Suppressor macrophage treated with lipopolysaccharide for 4 hours (primary cell): ENCODE measurements at places on chromosomes 11 and 22.
A peak's percentile ranks its signal among the peaks of the same experiment; 100 is the strongest.

GRCh38 chr11:30015725-30016412 lies 961 bp downstream of the KCNA4 start:
- no peak for DNase-seq

- DNase-seq: no peak
These were observed 19.6 kb upstream of the POU2AF2 start for GRCh38 chr11:111225881-111226280.

- DNase-seq: peak; percentile 7
These were observed 34.8 kb upstream of the TMEM135 start for GRCh38 chr11:87002918-87003317.

DNA sequence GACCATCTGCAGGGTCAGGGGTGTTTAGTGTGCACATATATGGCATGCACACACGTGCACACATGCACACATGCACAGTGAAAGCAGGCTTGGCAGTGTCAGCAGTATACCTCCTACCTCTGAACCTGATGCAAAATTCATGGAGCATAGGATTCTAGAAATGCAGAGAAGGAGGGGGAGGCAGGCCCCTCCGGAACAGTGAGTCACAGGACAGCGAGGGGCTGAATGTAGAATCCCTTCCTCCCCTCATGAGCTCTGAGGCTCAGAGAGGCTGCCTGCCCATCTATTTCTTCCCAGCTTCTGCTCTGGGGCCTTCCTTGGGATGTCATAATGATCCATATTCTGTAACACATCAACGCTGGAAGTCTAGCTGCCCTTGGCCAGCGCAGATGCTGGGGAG lies 66.7 kb upstream of the NECTIN1 start:
- no peak for DNase-seq

DNA sequence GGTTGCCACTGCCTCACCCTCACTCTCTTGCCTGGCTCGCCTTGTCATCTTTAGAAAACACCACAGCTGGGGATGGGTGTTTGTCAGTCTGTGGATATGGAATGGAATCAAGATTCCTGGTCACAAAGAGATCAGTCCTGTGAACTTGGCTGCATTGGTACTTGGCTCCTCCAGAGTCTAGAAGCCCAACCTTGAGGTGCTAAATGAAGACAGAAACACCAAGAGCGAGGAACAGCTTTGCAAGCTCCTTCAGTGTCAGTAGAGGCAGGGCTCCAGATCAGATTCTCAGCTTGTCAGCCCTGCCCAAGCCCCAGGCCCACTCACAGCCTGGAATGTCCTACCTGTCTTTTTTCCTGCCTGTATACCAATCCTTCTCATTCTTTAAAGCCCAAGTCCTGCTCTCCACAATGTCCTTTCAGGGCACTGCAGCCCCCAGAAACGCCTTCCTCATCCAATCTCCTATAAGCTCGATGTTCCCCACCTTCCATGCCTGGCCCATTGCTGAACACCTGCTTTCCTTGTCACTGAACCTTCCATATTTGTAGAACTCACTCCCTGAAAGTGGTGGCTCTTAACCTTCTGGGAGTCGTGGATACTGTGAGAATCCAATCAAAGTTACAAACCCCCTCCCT lies 188.9 kb downstream of the BCR start:
- DNase-seq: no peak

DNA sequence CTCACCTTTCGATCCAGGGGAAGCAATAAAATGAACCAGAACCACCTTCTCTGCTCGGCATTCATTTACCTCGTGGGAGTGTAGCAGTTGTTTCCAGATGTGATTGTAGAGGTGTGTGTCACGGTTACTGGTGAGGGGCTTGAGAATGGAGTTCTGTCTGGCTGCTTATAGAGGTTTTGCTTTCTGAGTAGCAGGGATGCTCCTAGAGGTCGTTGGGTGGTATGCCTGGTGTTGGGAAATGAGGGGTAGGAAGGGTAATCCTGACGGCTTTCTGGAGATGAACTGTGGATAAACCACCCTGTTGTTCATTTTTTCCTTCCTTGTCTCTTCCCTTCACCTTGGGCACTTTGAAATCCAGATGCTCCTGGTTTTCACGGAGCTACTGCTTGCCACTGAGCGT lies 8.1 kb downstream of the TEAD1 start:
- DNase-seq: no peak

GRCh38 chr11:104333977-104334376 lies 170.0 kb upstream of the PDGFD start:
- DNase-seq: peak; percentile 12

GRCh38 chr11:44976576-44976975 lies 25.9 kb upstream of the TP53I11 start:
- no peak for DNase-seq

DNA sequence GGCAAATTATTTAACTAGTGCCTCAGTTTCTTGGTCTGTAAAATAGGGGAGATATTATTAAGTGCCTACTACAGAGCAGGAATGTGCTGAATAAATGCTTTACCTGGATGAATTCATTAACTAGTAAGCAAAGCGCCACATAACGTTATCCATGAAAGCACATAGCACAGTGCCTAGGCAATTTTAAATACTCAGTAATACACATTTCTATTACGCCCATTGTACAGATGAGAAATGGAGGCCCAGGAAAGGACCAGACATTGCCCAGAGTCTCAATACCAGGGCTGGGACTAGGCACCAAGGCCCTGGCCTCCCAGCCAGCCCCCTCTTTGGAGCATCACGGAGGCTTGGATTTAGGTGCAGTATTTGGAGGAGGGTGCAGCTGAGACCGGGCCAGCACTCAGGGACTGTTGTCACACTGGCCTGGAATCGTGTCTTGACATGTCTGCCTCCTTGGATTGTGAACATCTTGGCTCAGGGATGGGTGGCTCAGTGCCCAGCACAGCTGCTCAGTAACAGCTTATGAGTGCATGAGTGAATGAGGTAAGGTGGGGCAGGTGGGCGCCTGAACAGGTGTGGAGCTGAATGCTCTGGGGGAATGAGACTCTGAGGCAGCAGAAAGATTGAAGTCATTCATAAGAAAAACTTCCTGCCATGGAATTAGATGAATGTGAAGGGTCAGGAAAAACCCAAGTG lies 42.1 kb upstream of the TPBGL start:
- no peak for DNase-seq

GRCh38 chr11:120467627-120468026 lies 43.9 kb upstream of the GRIK4 start:
- DNase-seq: no peak

- DNase-seq: peak; percentile 11
These were observed 160.9 kb downstream of the ADAMTS15 start for GRCh38 chr11:130609121-130610035.

DNA sequence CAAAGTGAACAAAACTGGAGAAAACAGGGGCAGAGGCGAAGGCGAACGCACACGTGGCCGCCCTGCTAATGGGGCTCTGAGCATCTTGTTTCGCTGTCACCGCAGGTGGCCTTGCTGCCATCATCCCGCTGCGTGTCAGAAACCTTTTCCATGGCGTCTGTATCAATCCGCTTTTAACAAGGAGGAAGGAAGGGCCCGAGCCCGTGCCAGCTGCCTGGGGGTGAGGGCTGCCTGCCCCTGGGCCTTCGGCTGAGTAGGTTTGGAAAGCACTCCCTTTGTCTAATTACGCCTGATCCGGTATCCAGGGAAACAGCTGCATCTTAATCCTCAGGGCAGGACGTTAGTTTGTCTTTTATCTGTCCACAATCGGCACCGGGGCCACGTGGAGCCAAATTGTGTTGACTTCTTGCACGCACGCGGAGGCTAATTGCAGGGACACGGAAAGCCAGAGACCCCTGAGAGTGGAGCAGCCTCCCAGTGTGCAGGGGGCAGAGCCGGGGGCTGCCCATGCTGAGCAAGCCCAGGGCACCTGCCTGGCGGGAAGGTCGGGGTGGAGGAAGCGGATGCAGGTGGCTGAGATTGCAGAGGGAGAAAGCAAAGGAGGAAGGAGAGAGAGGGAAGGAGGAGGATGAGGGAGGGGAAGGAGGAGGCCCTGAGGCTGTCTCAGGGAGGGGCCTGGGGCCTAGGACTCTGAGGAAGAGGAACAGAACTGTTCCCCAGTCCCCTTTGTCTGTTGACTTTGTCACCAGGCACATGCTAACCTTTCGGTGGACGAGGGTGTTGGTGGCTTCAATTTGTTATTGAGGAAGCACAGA lies 19.2 kb upstream of the TH start:
- DNase-seq: peak; percentile 79

DNA sequence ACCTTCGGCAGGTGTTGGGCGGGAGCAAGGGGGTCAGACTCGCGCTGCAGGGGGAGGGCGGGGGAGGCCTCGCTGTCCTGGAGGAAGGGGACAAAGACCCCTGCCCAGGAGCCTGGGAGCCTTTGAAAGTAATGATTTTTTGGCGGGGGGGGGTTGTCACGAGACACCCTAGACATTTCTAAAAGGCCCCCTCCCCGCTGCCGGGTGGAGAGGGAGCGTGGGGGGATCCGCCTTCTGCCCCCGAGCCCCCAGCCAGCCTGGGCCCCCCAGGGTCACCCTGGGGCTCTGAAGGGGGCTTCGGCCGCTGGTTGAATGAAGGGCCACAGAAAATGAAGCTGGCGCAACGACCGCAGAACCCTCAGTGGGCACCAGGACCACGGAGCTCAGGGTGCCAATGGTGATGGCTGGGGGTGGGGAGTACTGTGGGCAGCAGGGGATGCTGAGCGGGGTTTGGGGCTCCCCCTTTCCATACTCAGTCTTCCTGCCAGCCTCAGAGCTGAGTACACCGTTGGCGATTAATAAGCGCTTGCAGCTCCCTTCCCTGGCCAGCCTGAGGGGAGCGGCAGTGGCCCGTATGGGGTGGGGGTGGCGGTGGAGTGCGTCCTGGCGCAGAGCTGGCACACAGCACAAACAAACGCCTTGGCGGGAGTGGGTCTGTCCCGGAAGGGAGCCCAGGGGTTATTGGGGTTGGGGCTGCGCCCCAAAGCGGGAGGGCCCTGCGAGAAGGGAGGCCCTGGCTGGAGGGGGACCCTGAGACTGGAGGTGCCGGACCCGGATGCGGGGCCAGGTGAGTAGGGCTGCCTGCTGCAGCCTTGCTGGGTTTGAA lies 1.2 kb upstream of the DUSP8 start:
- DNase-seq: no peak

DNA sequence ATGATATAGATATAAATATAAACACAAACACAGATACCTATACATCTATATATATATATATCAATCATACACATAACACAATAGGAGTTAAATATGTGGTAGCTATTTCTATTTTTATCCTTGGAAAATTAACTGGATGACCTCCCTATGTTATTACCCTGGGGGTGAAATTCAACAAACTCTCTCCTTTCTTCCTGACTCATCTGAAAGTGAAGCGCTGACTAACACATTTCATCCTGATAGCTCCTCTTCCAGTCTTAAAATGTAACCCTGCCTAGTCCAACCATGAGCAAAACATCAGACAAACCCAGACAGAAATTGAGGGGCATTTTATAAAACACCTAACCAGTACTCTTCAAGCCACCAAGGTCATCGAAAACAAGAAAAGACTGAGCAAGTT lies 220.6 kb upstream of the ISX start:
- no peak for DNase-seq

- DNase-seq: no peak
These were observed 21.8 kb downstream of the NUMA1 start for GRCh38 chr11:72058416-72059034.

DNA sequence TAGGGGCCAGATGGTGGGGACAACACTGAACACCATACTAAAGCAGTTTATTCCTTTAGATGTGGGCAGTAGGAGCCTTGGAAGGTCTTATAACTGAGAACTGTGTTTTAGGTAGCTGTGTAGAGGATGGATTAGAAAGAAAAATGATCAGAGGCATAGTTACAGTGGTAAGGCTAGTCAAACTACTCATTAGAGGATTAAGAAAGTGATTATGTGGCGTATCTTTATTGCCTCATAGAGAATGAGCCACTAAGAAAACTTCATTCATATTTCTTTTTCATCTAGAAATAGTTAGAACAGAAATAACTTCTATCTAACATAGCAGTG lies 155.8 kb upstream of the RASSF10 start:
- no peak for DNase-seq

DNA sequence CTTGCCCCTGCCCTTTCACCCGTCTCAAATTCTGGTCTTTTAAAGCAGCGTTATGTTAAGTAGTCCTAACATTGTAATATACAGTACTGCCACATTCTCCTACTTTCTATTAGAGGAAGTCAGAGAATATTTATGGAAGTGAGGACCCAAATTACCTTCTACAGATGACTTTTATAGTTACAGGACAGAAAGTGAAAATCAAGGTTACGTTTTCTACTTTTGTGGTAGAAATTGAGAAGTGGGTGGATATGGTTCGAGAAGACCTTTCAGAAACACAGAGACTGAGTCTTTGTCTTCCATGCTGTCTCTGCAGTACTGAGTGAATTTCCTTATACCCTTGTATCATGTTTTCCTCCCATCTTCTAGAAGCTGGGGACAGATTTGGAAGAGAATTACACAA lies 17.1 kb downstream of the SC5D start:
- DNase-seq: no peak

- no peak for DNase-seq
These were observed 321.1 kb downstream of the AASDHPPT start for GRCh38 chr11:106398502-106399075.
